ENCODE measurements at places on chromosomes 2 and 18.

- no peak for DNase-seq
These were observed 92.1 kb downstream of the SMAD7 start for GRCh38 chr18:48858676-48859075.

DNA sequence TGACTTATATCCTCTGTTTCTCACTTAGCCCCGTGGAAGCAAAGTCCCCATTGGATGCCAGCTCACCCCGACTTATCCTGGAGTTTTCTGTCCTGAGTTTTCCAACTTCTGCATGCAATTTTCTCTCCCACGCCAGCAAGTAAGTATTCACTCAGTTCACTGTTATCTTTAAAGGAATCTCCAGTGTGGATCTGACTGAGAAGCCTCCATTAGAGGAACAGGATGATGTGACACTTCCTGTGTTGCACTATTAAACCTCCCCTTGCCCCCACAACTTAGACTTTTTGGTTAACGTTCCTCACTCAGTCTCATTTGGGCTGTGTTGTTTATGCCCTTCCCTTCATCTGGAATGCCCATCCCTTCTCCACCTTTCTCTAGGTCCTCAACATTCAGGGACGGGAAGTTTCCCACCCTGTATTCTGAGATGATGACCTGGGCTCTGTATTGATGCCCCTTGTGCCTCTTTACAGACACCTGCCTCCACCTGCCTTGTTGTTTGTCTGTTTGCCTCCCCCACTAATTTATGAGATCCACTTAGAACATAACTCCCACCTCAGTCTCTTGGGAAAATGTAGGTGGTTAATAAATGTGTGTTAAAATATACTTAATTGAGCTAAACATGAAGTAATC lies 536.1 kb upstream of the RAB6C start:
- no peak for DNase-seq

- DNase-seq = no peak
These were observed 158.0 kb upstream of the MMADHC start for GRCh38 chr2:149745396-149746230.

GRCh38 chr18:56844556-56844955 lies 193.4 kb downstream of the WDR7 start:
- DNase-seq = no peak

- no peak for DNase-seq
These were observed 48.0 kb upstream of the CYP1B1 start for GRCh38 chr2:38123911-38124310.

- DNase-seq = no peak
These were observed 113.7 kb upstream of the SPRED2 start for GRCh38 chr2:65545837-65546805.

- no peak for DNase-seq
These were observed 10.7 kb downstream of the BAZ2B start for GRCh38 chr2:159605441-159606178.

- no peak for DNase-seq
These were observed 214.1 kb upstream of the COPS8 start for GRCh38 chr2:236871500-236872001.

- DNase-seq = peak; percentile 90
These were observed at the start of the genes HADHA and HADHB for GRCh38 chr2:26244309-26245230. Gene HADHA (minus strand): TSS chr2:26244632. CDS start chr2:26244596, 36 bp downstream. Gene HADHB (plus strand): TSS chr2:26244939. CDS start chr2:26254255, 9,316 bp downstream.

DNA sequence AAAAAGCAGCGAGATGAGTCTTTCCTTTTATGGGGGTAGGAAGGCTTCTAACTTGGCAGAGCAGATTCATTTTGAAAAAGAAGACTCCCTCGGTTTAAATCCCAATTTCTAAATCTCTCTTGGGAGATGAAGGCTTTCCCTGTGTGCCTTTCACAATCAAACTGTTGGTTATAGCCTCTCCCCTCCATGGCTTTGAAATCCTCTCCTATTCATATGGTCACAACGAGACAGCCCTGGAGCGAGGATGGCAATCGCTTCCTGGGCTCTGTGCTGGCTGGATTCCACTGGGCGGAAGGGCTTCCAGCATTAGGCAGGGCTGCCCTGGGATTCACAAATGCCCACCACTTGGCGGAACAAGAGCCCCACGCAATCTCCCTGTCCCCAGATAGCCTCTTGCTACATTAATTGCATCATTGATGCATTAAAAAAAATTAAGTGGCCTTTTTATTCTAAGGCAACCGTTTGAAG lies 1.6 kb downstream of the CAVIN2 start:
- no peak for DNase-seq

GRCh38 chr2:219001577-219002394 lies 8.6 kb upstream of the CRYBA2 start:
- peak; percentile 51 for DNase-seq

GRCh38 chr2:72895759-72896281 lies 8.6 kb downstream of the SPR start:
- no peak for DNase-seq

Measured in activated CD4-positive, alpha-beta T cell treated with anti-CD3 and anti-CD28 coated beads for 48 hours (primary cell).